ENCODE measurements at places on chromosomes 2 and 18.

DNA sequence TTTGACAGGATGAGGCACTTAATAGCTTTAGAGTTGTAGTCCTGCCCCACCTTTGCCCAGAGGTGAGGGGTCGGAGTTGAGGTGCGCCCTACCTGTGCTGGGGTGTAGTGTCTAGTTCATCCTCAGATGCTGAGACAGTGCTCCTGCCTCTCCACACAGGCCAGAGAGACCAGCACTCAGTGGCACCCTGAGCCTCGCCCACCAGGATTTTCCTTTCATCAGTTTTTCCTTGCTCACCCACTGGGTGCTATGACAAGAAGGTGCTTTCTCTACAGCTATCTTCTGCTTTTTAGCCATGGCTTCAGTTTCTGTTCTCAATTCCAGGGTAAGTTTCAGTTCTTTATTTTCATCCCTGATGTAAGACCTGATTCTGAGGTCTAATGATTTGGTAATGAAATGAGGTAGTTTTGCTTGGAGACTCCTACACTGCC lies 16.8 kb upstream of the TMEM131 start:
- no peak for DNase-seq

GRCh38 chr18:71583252-71583651 lies 960.9 kb downstream of the CBLN2 start:
- no peak for DNase-seq

GRCh38 chr2:211833582-211834279 lies 704.9 kb downstream of the ERBB4 start:
- DNase-seq: no peak

DNA sequence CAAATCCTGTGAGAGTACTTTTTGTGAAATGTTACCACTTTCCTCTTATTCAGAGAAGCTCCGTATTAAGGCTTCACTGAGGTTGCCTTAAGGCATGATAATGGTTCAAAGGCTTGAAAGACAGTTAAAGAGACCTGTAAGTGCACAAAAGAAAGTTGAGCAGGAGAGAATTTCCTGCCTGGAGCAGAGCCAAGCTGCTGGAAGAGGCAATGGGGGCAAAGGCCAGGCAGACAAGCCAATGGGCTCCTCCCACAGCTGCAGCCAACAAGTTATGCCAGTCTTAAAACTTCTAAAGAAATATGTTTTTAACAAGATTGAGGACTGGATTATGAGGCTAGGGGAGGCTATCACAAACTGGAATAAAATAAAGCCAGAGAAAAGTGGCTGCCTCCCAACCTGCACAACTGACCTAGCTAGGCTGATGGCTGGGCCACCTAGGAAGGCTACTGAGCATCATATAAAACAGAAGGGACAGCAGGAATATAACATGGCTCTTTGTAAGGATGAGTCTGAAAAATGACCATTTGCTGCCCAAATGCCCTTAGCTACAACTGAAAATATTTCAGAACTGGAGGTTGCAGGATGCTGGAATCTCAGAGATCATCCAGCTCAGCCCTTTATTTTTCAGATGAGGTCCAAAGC lies 2.1 kb downstream of the IL1B start:
- DNase-seq: no peak

DNA sequence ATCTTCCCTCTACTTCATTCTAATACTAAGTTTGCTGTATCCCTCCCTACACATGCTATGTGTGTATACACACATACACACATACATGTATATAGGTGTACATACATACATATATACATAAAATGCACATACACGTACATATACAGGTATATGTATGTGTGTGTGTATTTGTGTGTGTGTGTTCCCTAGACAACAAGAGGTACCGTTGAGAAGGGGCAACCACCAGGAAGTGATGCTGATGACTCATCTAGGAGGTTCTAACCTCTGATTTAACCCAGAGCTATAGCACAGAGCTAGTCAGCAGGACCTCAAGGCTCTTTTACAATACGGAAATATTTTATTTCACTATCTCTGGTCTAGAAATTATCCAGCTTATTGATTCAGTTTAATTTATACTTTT lies 139.2 kb downstream of the LAMA3 start:
- peak; percentile 23 for DNase-seq

DNA sequence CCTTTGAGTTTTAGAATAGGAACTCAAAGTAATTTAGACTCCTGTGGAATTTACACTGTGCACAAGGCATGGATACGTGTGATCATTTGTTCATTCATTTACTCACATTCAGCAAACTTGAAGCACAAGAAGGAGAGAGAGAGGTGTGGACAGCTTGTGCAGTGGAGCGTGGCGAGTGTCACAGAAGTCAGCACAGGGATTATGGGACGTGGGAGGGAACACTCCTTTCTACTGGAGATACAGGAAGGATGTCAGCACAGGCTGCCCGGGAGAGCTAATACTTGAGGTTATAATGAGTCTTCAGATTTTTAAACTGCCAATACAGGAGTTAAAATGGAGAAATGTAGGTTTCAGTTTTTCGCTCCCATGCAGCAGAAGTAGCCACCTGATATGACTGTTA lies 7.0 kb downstream of the FAM228A start:
- DNase-seq: no peak

GRCh38 chr2:184824597-184824996 lies 226.3 kb downstream of the ZNF804A start:
- no peak for DNase-seq

DNA sequence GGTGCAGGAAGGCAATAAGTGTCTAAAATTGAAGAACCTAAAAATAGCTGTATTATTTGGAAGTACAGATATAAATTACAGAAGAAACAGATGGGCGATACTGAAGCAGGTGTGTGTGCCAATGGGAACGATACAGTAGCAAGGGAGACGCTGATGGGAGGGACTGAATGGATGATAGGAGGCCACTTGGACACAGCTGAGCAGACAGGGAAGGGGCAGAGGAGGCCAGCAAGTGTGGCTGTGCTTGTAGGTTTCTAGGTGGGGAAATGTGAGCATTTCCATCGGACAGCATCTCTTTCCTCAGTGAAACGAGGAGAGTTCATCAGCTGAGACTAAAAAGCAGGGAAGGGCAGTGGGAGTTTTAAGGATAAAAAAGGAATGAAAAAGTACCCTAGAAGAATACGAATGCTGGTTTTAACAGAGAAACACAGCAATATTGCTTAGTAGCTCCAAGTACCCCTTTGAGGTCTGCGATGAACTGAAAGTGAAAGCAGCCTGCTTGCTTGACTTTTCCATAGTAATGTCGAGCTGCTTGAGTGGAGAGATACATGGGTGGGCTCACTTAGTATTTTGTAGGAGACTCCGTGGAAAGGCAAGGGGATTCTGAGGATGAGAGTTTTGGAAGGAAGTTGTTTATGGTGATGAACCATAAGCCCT lies 91.7 kb upstream of the EPC2 start:
- peak; percentile 41 for DNase-seq

- DNase-seq: no peak
Measured at GRCh38 chr18:2312440-2312839, 258.9 kb downstream of the METTL4 start.
